ENCODE measurements at places on chromosomes 5 and 9.

DNA sequence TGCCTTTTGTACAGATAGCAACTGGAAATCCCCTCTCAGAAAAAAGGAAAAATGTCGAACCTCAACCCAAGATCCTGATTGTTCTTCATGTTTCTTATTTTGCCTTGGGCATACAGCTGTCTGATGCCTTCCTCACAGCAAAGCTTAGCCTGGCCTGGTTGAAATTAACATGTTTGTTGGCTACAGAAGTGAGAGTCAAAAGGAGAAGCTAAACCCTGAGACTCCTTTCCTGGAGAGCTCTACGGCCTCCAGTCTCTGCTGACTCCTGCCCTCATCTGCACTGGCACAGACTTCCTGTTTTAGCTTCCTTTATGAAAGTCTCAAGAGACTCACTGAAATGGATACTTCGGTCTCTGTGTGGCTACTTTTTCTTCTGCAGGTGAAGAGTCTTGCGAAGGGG, 186.7 kb downstream of the PARP8 start:
- no peak for DNase-seq

DNA sequence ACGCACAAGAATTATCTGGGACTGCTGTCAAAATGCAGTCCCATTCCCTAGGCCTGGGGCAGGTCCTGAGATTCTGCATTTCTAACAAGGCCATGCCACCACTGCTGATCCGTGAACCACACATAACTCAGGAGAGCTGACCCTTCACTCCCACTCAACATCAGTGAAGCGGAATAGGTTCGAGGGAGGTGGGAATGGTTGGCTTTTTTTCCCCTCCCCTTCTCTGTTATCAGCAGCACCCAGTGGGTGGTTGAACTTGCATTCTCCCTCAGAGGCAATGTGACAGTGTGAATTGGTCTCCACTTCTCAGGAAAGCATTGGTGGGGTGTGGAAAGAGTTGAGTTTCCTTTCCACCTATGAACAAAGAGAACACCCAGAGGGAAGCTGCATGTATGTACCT, 344.3 kb downstream of the GADD45G start:
- DNase-seq: no peak

DNA sequence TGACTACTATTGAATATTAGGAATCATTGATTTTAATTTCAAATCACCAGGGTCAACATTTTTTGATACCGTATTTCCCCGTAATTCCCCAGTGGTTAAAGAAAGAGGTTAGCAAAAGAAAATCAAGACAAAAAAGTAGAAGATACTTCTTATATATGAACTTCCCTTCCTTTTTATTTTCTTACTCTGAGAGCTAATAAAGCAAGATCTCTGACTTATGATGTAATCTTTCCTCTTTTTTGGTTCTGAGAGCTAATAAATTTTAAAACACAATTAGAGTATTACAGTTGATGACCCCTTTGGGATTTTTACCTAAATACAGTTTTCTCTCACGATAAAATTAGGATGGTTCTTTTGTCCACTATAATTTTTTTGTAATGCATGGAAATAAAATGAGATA, 9.2 kb upstream of the FYB1 start:
- DNase-seq: no peak

- DNase-seq: no peak
Measured at GRCh38 chr9:13479096-13479495, 199.6 kb upstream of the MPDZ start.

GRCh38 chr9:125913551-125913950, 166.4 kb downstream of the PBX3 start:
- no peak for DNase-seq

DNA sequence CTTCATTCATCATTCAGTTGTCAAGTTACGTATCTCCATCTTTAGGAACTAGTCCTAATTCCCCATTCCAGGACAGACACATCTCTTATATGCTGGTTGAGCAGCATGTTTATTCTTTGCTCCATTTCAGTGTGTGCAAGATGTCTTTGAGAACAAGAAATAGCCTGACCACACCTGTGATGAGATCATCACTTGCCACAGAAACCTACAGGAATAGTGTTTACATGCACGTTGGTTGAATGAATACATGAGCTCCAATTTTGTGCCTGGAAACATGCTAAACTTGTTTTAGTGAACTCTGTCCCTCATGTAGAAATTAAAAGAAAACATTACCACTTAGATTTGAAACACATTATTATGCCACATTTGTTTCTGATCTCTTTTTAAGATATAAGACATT, 489.1 kb downstream of the CDH18 start:
- DNase-seq: no peak

DNA sequence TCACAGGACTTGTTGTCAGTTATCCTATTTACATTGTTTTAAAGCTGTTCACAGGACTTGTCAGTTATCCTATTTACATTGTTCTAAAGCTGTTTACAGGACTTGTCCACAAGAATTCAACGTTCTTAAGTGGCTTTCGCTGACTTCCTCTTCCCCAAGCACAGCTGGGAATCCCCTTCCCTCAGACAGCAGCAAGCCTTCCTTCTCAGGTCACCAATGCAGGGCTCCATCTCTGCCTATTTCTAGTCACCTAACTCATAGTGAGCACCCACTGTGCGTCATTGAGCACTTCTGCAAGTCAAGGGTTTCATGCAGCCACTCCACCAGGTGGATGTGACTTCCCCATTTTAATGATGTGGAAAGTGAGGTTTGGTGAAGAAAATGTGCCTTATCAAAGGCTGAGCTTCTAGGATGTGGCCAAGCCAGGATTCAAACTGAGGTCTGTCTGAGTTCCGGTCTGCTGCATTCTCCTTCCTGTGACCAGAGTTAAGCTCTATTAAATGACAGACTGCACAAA, 109.8 kb upstream of the ZNF462 start:
- DNase-seq: no peak

GRCh38 chr9:90927496-90927895, 125.9 kb downstream of the SYK start:
- no peak for DNase-seq

DNA sequence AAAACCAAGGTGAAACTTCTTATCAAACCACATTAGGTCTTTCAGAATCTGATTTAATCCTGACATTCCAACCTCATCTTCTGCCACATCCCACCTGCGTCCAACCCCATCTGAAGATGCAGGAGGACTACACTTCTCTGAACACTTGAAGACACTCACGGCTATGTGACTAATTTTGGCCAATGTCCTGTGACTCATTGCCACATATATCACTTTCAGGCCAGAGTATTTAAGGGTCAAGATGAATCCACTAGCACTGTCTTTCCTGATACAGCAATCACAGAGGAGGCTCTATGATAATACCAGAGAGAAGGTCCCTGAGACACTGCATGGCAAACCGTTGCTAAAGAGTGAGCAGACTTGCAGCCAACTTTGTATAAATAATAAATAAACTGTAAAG, 323.4 kb downstream of the NR2F1-AS1 start:
- peak; percentile 72 for DNase-seq

DNA sequence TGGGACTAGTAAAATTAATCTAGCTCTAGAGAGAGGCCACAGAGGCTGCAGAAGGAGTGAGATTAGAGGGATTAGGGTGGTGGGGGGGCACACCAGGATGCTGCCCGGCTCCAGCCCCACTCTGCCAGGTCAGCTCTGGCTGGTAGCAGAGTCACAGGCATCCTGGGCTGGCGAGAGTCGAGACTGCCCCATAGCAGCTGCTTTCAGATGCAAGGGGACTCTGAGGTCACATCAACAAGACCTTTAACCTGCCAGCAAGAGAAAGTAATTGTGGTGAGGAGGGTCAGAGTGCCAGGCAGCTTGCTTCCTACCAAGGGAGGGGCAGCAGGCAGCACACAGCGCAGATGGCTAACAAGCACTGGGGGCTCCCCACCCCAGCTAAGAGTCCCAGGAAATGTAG, 7.5 kb downstream of the EPB41L4B start:
- no peak for DNase-seq

DNA sequence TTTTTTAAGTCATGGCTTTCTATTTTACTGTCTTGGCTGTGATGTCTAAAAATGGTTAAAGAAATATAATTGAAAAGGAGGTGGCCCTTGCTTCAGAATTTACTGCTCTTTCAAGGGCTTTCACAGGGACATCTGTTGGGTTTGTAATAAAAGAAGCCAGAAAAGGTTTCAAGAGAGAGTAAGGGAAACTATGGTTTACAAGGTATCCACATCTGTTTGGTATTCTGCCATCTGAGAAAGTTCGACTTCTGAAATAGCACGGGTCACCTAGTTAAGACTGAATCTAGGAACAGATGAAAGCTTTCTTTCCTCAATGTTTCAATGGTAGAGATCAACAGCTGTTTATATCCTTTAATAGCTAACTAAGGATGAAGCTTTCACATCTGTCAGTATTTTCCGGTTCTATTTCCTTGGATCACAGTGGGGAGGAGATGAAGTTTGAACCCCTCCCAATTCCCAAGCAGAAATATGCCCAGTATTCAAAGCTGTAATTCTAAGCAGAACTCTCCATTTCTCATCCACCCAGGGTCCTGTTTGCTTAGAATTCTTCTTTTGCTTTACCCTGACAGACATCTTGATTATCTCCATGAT, 72.8 kb upstream of the IFNK start:
- no peak for DNase-seq

- DNase-seq: peak; percentile 76
Measured at GRCh38 chr5:134140530-134141201, 26.2 kb downstream of the TCF7 start.

DNA sequence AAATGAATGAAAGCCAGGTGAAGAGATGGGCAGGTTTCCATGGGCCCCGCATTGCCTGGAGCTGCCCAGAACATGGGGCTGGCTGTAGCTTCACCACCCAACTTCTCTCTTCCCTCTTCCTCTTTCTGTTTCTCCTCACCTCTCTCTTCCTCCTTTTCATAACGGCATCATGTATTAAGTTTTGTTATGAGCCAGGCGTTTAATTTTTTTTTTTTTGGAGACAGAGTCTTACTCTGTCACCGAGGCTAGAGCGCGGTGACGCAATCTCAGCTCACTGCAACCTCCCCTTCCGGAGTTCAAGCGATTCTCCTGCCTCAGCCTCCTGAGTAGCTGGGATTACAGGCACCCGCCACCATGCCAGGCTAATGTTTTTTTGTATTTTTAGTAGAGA, 13.0 kb upstream of the SPINK4 start:
- DNase-seq: no peak

DNA sequence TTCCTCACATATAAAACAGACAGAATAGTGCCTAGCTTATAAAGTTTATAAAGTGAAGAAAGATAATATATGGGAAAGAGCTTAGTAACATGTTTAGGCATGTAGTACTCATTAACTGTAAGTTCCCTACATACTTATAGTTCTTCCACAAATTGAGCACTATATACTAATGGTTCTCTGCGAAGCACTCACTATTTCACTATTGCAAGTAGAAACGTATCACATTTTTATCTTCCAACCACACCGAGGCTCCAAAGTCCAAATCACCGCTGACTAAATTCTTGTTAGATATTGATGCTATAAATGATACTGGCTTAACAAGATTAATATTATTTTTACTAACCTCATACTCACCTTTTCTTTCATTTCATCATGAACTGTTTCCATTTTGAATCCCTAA, 61.0 kb downstream of the FBXW11 start:
- no peak for DNase-seq

DNA sequence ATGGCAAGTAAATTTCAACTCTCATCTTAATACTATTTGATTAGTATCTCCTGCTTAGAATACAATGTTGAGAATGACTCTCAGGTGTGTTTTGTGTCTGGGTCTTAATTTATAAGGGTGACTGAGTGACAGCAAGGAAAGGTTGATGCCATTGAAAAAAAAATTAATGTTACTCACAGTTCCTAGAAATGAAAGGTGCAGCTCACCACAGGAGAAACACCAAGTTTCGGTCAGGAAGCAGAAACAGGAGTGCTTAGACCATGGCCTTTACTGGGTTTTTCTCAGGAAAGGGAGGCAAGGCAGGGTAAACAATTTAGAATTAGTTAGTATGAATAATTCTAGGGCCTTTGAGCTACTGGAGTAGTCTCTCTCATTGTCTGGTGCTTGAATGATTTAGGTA, 159.2 kb upstream of the C9orf72 start:
- no peak for DNase-seq

GRCh38 chr9:18331310-18331684, 142.7 kb upstream of the ADAMTSL1 start:
- no peak for DNase-seq

GRCh38 chr5:40278881-40279280, 400.8 kb upstream of the PTGER4 start:
- DNase-seq: no peak

DNA sequence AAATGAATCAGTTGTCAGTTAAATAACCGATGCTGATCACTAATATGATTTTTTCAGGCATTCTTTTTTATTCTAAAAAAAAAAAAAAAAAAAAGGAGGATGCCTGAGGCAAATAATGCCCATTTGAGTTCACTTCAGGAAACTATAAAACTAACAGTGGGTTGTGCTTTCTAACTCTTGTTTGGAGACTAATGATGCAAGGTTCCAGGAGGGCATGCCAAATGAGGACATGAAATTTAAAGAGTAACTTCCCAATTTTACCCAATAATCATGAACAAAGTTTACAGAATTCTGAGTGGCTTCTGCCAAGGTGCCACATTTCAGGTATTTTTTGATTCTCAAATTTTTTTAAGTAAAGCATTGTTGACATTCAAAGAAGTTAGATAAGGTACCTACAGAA, 41.0 kb downstream of the CEP120 start:
- no peak for DNase-seq

- DNase-seq: no peak
Measured at GRCh38 chr9:76650692-76651091, 113.5 kb upstream of the PCA3 start.

GRCh38 chr5:98163796-98164493, 609.5 kb upstream of the RGMB start:
- peak; percentile 2 for DNase-seq

GRCh38 chr9:101848485-101848919, 110.1 kb upstream of the GRIN3A start:
- no peak for DNase-seq

DNA sequence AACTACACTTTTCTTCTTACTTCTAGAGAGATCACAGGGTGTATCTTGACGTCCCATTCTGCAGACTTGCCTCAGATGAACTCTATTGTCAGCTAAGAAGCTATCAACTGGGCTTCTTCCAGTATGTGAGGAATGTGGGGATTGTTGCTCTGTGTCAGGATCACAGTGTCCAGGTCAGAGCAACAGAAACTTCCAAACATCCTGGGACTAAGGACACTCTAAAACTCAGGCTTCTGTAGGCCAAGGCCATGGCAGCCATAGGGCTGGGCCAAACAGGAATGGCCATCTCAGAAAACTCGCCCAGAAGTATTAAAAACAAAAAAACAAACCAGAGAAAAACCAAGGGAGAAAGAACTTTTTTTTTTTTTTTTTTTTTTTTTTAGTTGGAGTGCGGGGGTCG, 210.0 kb upstream of the CLINT1 start:
- DNase-seq: no peak

All from RPMI7951 (cell line).